ENCODE measurements at places on chromosomes 3 and 15. TPM values are rescaled to one million over a fixed set of nuclear protein-coding genes. Genes with fewer than 3 reads are reported as not detected.

POMGNT2 gene
- 18.4 TPM for polyA plus RNA-seq

MESD gene
- polyA plus RNA-seq = 29.2 TPM

CLSTN2 gene
- polyA plus RNA-seq = 4.0 TPM

MKRN2 gene
- polyA plus RNA-seq = 25.1 TPM

ARGFX gene
- not detected for polyA plus RNA-seq

ZNF385D gene
- 36.6 TPM for polyA plus RNA-seq

DNA sequence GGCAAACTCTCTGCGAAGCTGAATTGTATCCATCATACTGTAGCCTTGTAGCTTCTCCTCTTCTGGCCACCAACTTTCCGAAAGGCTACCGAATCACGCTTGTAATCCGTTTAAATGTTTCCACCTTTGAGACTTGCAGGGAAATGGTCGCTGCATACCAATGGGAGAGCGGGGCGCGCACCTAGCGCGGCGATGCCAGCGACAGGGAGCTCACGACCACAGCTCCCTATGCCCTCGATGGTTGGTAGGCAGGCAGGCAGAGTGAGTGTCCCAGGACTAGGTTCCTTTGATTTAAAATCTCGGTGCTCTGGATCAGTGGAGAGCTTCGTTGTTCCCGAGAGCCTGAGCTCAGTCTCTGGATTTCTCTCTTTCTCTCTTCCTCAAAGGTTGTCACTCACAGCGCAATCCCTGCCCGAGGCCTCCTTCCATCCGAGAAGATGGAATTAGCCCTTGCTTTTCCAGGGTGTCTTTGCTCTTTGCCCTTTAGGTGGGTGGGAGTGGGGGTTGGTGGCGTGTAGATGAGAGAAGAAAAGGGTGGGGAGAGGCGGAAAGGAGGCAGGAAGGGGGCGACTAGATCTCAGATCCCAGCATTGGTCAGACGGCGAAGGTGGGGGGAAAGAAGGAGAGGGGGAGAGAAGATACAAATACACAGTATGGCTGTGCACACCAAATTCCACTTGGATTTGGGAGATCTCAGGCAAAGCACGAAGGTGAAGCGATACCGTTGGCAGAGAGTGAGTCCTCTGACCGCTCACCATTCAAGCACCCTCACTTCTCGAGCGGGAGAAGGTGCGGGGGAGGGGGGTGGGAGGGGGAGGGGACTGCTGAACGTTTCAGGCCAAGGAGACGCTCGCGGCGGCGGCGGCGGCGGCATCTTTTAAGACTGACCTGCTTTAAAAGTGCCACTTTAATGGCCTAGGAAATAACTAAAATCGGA, at the start of gene SLITRK3:
Gene SLITRK3, minus strand, starts transcription at position 745 of the 937 bp plus-strand sequence. CDS start 5,554 bp downstream, outside the sequence.
- peak; percentile 23 for DNase-seq

DNA sequence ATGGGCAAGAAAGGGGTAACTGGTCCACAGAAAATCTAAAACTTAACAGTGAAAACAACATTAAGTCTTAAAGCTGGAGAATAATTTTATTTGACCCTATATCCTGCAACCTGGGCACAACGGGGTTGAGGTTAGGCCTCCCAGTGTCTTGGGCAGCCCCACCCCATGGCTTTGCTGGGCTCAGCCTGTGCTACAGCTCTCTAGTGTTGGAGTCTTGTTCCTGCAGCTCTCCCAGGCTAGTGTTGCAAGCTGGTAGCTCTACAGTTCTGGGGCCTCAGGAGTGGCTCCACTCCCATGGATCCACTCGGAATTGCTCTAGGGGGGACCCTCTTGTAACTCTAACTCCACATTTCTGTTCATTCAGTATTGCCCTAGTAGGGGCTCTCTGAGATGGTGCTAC, 24.9 kb upstream of the GNB4 start:
- no peak for DNase-seq

- no peak for DNase-seq
These were observed 64.7 kb downstream of the GPR176 start for GRCh38 chr15:39855400-39855799.

DNA sequence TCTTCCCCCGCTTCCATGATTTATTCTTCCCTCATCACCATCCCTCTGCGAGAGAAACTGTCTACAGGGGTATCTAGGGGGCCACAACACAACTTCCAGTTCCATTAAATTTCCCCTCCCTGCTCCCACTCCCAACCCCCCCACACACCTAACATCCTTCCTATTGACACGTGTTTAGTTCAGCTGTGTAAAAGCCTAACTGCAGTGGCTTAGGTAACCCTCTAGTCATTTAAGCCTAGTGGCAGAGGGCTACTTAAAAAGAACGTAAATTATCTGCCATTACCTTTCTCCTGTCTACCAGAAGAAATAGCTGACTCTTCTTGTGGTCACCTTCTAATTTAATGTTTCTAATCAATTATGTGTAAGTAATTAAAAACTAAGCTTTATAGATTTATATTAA, 56.3 kb downstream of the ZNF148 start:
- no peak for DNase-seq

GRCh38 chr3:178947738-178948137, 123.9 kb downstream of the ZMAT3 start:
- DNase-seq = no peak

- DNase-seq = no peak
These were observed 12.3 kb downstream of the POGLUT1 start for GRCh38 chr3:119481079-119481478.

GRCh38 chr15:76056931-76057330, 2.9 kb upstream of the TMEM266 start:
- no peak for DNase-seq

GRCh38 chr15:99343881-99344551, 92.7 kb downstream of the LRRC28 start:
- no peak for DNase-seq

DNA sequence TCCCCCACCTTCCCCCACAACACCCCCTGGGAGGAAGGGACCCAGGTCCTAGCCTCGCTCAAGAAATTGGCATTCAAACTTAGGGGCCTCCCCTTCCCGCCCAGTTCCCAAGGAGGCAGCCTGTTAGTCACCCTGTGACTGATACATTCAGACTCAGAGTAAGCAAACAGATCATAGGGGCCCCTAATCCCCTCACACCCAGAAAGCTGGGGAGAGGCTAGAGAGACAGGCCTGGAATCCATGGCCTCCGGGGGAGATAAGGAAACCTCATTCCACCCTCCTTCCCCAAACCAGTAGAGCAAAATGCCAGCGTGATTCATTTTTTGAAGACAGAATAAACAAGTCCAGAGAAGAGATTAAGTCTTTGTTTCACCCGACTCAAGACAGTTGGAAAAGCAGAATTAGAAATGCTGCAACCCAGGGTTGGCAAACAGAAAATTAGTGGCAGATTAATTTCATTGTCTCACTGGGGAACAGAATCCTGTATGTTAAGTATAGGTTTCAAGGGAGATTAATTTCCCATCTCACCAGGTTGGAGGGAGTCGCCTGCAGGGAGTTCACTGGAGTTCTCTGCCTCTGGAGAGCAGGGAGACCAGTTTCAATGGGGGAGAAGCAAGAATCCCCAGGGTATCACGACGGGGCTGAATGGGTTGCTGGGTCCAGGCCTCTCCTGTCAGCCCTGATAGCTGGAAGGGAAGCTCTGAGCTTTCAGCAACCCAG, 268.3 kb downstream of the UACA start:
- no peak for DNase-seq

GRCh38 chr3:117399311-117400078, 689.9 kb downstream of the TUSC7 start:
- no peak for DNase-seq

DNA sequence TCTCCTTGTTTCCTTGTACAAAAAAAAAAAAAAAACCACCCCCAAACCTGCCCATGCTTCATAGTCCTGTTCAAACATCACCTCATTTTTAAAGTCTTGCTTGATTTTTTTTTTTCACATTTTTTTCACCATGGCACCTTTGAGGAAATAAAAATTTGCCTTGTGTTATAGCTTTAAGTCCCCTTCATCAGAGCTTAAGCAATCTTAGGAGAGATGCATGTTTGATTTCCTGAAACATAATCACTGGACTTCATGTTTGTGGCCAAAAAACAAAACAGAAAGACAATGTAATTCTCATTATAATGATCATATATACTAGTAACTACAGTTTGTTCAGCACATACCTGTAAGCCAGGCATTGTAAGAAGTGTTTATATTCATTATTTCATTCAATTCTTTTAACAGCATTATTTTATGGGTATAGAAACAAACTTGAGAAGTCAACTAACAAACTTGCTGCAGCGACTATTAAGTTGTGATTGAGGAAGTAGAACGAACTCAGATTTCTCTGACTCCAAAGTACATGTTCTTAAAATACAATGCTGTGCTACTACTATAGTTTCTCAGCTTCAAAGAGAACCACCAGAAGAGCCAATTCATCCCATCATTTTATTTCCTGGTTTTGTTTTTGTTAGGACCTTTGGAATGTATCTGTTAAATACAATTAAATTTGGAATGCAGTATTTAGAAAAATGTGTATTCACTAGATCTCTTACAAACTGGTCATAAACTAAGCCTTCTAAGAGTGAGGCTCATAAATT, 203.8 kb downstream of the TCF12 start:
- DNase-seq = no peak

DNA sequence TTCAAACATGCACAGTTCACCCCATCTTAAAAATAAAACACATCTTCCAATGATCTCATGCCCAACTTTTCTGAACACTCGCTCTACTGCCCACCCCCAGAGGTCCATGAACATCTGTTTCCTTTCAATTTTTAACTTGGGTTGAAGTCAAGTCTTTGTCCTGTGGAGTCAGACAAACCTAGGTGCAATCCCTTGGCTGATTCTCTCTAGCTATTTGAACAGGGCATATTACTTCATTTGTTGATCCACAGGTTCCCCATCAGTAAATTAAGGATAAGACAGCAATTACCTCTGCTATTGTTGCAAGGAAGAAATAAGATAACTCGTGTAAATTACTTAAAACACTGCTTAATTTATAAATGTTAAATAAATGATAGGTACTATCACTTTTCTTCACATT, 180.1 kb downstream of the CNTN3 start:
- no peak for DNase-seq

DNA sequence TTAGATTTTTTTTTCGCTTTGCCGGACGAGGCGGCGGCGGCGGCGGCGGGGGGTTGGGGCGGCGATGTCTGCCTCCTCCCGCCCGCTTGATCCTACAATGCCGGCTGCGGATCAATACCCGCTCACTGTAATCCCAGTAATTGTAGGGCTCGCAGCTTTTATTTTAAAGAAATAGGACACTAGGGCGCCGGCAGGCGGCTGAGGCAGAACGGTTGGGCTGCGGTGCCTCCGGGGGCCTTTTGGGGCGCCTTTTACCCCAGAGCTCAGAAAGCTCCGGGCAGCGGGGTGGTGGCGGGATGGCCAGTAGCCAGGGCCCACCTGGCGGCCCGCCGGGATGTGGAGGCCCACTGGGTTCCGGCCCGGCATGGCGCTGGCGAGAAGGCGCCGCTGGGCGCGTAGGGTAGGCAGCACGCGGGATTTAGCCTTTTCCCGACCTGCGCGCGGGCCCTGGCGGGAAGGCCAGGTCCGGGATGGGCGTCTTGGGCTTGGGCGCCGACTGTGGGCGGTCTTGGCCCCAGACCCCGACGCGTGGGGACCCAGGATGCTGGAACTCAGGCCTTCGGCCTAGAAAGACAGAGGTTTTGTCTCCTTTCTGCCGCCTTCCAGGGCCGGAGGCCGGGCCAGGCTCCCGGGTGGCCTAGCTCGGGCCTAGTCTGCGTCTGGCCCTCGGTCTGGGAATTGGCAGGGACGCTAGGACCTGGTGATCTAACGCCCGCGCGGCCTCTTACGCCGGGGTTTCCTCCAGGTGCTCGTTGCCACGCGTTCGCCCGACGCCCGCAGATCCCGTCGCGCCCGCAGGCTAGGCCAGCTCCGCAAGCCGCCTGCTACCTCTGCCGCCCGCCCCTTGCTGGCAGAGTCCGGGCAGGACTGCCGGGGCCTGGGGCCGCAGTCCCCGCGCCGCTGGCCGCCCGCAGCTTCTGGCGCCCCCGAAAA, 15.5 kb upstream of the ONECUT1 start:
- no peak for DNase-seq

- no peak for DNase-seq
These were observed 37.1 kb downstream of the ABHD17C start for GRCh38 chr15:80732167-80732566.

DNA sequence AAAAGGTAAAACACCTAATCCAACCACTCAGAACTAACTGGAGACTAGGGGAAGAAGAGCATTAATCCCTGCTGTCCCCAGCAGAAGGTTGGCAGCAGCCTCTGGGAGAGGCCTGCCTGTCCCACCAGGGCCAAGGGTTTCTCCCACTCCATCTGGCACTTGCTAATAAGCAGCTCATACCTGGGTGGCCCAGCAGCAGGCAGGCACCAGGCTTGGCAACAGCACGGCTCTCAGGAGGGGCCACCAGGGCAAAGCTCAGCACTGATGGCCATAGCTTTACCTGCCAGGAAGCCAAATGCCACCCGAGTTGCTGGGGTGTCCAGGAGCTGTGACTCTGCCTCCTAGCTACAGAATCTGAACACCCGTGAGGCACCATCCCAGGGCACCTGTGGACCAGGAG, 58.3 kb downstream of the BOC start:
- DNase-seq = no peak

- no peak for DNase-seq
These were observed 107.0 kb upstream of the NSMCE3 start for GRCh38 chr15:29376590-29376989.

GRCh38 chr3:37519661-37520060, 342.0 kb upstream of the CTDSPL start:
- DNase-seq = no peak

GRCh38 chr3:37129871-37130270, 44.5 kb downstream of the LRRFIP2 start:
- no peak for DNase-seq

- no peak for DNase-seq
These were observed 589.6 kb downstream of the PDCD6IP start for GRCh38 chr3:34387826-34388564.

- peak; percentile 78 for DNase-seq
These were observed 77.3 kb downstream of the HMG20A start for GRCh38 chr15:77497942-77498361.

DNA sequence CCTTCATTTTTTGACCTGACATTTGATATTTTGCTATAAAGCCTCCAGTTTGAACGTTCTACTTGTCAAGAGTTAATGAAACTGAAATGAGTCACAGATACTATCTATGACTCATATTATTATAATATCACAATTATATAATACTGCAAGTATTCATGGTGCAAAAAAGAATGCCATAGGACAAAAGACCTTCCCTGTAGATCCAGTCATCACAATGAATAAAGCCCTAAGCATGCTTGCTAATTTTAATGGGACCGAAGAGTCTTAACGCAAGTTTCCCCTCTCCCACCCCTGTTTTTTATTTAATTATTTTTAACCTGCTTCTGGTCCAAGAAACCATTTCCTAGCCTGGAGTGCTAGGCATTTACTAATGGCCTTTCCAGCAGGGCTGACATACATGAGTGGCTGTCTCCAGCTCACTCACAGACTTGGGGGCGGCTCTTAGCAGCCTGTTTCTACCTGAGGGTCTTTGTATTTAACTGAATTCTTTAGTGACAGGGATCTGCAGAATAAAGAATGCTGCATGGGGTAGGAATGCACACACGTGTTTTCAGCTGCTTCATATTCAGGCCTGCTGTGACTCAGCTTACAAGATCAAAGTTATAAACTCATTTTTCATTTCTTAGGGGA, 61.2 kb downstream of the THBS1 start:
- DNase-seq = no peak

GRCh38 chr3:85726241-85726640, 767.5 kb downstream of the CADM2 start:
- DNase-seq = no peak

Measured in muscle of arm (tissue), 14 donors.